ENCODE measurements at places on chromosomes 7 and 10.

GRCh38 chr7:106841896-106842390 lies 23.1 kb upstream of the PIK3CG start:
- DNase-seq = no peak

DNA sequence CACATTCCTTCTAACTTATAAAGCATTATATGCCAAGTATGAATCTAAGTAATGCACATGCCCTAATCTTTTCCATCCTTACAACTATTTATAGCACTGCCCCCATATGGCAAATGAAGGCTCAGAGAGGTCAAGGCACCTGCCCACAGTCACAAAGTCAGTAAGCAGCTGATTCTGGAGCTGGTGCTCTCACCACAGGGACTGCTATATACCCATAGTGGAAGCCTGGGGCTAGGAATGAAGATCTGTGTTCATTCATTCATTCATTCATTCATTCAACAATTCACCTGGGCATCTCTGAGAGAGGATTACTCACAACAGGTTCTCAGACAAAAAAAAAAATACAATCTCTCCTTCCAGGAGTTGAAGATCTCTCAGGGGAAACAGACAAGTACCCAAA lies 213.4 kb downstream of the KCNMA1 start:
- no peak for DNase-seq

DNA sequence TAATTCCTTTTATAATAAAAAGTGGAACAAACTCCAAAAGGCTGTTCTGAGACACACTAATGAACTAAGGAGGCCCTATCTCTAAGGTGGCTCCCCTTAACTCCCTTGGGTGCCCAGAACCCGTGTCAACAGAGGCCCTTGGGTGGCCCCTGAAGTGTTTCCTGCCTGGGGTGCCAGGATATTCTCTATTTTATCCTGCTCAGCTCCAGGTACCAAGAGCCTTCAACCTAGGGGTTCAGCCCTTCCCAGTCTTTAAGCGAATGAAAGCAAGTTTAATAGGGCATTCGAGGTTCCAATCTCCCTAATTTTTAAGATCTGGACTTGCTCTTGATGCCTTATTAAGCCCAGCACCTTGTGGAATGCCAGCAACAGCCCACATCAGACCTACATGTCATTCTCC lies 64.4 kb upstream of the MYO3A start:
- no peak for DNase-seq

DNA sequence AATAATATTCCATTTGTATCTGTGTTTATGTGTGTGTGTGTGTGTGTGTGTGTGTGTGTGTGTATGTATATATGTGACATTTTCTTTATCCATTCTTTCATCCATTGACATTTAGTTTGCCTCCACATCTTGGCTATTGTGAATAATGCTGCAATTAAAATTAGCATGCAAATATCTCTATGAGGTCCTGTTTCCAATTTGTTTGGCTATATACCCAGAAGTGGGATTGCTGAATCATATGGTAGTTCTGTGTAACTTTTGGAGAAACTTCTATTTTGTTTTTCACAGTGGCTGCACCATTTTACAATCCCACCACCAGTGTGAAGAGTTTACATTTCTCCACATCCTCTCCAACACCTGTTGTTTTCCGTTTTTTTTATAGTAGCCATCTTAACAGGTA lies 53.1 kb downstream of the CH25H start:
- no peak for DNase-seq

- no peak for DNase-seq
These were observed 11.8 kb downstream of the UBN2 start for GRCh38 chr7:139242741-139243281.

DNA sequence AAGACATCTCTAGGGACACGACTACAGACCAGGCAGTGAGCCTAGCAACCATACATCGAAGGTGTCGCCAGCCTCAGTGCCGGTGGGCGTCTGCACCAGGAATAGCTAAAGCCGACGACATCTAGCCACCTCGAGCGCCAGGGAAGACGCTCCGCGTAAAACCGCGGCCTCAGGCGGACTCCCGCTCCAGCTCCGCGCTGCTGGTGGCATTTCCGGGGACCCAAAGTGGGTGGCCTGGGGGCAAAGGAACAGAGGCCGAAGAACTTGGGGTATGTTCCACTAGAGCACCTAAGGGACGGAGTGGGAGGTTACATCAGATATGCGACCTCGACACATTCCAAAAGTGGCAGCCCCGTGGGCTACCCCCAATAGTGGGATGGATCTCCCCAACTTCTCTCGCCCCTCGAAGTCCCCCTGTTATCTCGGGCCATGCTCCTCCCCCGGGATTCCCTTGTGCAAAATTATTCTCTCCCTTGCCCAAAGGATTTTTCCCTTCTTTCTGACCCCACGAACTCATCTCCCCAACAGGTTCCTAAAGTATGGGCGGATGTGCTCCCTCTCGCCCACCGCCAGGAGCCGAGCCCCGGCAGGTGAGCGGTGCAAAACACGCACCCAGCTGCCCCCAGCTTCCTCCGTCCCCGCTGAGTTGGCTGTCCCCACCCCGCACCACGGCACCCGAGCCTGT lies 1.2 kb downstream of the KCNMA1 start:
- no peak for DNase-seq

DNA sequence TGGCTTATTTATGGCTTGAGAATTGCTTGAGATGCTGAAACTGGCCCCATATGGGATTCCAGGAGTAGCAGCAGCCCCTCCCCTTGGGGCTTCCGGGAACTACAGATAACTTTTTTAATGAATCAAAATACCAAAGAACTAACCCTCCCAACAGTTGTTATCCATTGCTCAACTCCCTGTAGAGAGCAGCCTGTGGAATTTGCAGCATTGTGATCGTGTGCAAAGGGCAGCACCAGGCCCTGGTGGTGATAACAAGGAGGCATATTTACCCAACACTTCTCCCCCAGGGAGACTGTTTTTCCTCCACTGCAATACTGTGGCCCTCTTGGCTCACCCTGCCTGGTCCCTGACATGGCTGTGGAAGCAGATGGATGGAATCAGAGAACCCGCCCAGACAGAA lies 196.2 kb downstream of the PLXNA4 start:
- no peak for DNase-seq

DNA sequence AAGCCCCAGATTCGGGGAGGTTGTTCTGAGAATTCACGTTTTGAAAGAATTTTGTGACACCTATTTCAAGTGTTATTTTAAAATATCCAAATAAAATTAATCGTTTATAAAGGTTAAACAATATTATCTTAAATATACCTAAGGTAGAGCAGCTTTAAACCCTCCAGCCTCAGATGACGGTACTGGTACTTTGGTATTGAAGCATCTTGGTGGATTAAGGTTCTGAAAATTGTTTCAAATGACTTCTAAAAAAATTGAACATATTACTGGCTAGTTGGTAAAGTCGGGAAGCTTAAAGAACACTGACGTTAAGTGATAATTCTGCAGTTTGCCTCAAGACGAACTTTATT lies 392 bp upstream of the HUS1 start:
- no peak for DNase-seq

DNA sequence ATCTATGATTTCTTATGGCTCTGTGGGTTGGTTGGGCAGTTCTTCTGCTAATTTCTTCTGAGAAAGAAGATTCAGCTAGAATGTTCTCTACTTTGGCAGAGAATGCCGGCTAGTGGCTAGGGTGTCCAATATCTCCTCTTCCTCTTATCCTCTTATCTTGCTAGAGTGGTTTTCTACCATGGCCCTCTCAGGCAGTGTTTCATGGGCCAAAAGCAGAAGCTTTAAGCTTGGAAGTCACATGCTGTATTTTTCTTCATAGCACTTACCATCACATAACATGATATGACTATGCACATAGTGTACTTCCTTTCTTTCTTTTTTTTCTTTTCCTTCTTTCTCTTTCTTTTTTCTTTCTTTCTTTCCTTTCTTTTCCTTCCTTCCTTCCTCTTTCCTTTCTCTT lies 140.0 kb downstream of the ITGB8 start:
- DNase-seq = no peak

- no peak for DNase-seq
These were observed 81.3 kb downstream of the CDK6 start for GRCh38 chr7:92754919-92755581.

GRCh38 chr7:31690935-31691334 lies 3.9 kb downstream of the PPP1R17 start:
- no peak for DNase-seq

DNA sequence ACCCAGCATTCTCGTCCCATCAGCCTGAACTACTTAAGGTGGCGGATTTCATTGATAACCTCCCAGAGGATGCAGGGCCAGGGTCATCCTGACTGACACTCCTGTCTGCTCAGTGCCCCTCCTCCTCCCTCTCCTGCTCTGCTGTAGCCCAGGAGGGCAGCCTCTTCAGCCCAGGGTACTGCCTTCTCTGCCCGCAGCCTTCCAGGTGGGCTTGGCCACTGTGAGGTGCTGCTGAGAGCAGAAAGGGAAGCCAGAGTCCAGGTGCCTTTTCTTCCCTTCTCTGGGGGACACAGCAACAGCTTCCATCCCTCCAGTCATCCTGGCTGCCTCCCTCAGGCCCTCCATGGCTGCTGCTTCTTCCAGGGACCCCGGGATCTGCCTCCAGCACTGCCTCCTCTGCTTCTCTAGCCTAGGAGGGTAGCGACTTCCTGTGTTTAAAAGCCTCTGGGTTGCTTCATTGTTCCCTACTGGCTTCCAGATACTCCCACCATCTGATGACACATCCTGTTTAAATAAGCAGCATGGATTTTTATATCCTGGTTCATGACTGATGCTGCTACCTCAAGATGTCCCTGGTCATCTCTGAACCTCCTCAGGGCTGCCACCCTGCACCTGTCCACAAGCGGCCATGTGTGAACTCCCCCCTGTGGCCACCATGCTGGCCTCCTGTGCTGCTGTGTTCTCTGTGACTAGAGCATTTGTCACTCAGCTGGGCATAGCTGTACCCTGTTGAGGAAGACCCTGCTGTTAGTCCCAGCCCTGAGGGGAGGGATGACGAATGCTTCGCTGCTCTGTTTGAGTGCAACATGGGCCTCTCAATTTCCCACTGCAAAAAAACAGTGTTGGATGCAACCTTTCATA lies 55.8 kb downstream of the AKR1C4 start:
- DNase-seq = no peak

- DNase-seq = no peak
These were observed 39.7 kb upstream of the ENO4 start for GRCh38 chr10:116809483-116810119.

DNA sequence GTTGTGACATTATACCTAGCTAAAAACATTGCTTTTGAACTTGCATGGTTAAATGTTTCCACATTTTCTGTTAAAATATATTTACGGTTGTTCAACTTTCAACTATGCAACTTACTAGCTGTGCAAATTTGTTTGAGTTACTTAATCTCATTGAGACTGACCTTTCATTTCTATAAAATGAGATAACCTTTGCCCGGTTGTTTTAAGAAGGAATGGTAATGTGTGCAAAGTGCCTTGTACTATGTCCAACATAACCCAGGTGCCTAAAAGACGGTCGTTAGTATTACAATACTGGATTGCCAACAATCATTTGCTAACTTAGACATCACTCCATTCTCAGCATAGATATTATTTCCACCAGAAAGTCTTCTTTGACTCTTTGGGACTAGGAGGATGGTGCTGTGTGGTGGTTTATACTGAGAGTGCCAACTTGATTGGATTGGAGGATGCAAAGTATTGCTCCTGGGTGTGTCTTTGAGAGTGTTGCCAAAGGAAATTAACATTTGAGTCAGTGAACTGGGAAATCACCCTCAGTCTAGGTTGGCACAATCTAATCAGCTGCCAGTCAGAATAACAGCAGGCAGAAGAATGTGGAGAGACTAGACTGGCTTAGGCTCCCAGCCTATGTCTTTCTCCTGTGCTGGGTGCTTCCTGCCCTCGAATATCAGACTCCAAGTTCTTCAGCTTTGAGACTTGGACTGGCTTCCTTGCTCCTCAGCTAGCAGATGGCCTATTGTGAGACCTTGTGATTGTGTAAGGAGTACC lies 85.2 kb upstream of the PDSS1 start:
- no peak for DNase-seq

GRCh38 chr10:11230498-11231167 lies 213.0 kb downstream of the CELF2 start:
- no peak for DNase-seq

- no peak for DNase-seq
These were observed 765.6 kb upstream of the GHITM start for GRCh38 chr10:83373671-83374070.

DNA sequence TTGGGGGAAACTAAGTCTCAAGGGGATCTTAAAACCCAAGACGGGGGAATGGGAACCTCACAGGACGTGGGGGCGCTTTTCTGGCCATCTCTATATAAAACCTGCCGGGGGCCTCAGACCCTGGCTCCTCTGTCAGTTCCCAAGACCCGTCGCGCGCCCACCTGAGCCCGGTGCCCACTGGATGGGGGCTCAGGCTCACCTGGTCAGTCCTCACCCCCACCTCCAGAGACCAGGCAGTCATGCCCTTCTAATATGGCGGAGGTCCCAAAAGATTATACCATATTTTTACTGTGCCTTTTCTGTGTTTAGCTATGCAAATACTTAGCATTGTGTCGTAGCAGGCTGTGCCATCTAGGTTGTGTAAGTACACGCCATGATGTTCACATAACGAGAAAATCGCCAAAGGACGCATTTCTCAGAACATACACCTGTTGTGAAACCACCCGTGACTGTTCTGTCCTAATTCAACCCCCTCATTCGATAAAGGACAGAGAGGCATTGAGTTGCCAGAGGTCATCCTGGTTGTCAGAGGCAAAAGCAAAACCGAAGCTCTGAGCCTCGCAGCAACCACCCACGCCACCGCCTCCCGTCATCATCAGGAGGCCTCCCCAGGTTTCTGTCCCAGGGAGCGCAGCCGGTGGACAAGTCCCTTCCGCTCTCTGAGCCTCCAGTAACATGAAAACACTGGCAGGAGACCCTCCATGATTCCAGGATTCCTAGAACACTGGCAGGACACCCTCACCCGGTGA lies 28.9 kb downstream of the OAT start:
- DNase-seq = no peak

DNA sequence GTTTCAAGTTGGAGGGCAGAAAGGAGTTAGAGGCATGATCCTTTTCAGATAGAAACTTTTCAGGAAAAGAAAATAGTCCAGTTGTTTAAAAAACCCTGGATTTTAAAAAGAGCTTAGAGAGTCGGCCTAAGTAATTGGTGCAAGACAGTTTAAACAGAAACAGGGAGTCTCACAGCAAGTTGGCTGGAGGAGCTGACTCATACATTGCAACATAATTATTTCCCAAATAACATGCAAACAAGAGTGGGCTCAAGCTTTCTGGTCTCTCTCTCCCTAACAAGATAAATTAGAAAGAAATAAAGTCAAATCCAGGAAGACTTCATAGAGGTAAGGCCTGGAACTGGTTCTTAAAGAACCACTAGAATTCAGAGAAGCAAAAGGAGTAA lies 100.3 kb upstream of the AGBL3 start:
- DNase-seq = no peak

DNA sequence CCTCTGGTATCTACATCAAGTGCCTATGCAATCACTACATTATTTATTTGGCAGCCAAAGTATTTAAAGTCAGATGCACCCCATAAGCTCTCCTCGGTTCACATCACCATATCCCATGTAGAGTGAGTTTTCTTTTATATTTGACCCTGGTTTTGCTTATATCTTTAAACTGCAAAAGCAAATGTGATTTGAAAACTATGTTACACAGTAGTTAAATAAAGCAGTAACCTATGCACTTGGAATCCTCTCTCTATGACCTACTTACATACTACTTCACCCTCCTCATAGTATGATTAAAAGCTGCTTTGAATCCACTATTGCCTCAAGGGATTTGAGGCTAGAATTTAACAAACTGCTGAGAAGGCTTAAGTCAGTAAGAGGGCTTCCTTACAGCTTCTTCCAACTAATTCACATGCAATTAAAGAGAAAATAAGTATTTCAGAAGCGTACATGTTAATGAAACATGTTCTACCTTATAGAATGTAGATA lies 2.2 kb upstream of the CELF2 start:
- no peak for DNase-seq

Data from renal cortex interstitium (tissue), 15 donors.